Right lobe of liver (tissue), 6 donors: ENCODE measurements at places on chromosomes 6 and 20. TPM values are rescaled to one million over a fixed set of nuclear protein-coding genes. Genes with fewer than 3 reads are reported as not detected.

- no peak for DNase-seq
- H3K36me3 ChIP-seq, result no peaks in the 10 kb centered on the region
- H3K27me3 ChIP-seq, result no peaks in the 10 kb centered on the region
- no peak overlapping the region for H3K27ac ChIP-seq
Measured at GRCh38 chr6:72616406-72617015, 5.4 kb upstream of the KCNQ5 start.

KIF6 gene
- total RNA-seq, result not detected

DNA sequence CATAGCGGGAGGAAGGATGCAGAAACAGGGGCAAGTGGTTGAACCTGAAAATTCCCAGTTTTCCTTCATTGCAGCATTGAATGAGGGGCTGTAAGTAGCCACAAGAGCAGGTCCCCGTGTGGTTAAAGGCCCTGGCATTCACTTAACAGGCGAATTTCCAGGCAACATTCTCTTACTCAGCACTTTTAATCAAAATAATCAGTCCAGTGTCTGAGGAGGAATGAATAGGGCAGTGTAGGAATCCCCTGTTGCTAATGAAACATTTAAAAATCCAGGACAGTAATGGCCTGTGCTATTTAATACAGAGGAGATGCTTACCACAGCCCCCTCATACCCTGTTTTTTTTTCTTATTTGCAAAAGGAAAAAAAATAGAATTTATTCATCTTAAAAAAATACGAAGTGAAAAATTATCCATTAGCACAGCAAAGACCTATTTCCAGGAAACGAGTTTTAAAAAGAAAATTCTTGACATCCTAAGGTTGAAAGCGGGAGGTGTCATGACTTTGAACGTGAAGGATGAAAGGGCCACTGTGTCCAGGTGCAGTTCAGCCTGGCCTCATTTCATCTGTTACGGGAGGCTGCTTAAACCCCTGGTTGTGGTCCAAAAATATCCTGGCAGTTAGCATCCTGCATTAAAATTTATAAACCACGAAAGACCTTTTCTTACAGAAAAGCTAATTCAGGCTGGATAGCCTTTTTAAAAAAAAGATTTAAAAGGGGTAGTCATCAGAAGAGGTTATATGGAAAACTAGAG, 20.2 kb downstream of the MYLK4 start:
- H3K27me3 ChIP-seq, result no peaks in the 10 kb centered on the region
- DNase-seq, result no peak
- no peaks in the 10 kb centered on the region for H3K4me1 ChIP-seq
- H3K4me3 ChIP-seq, result no peak overlapping the region
- H3K27ac ChIP-seq, result no peak overlapping the region

- H3K4me3 ChIP-seq, result no peak overlapping the region
- H3K27me3 ChIP-seq, result no peaks in the 10 kb centered on the region
- no peak overlapping the region for H3K27ac ChIP-seq
- H3K4me1 ChIP-seq, result no peaks in the 10 kb centered on the region
- DNase-seq, result no peak
- no peaks in the 10 kb centered on the region for H3K36me3 ChIP-seq
Measured at GRCh38 chr6:68144667-68145066, 490.4 kb upstream of the ADGRB3 start.

EFCAB8 gene
- 0.17 TPM for total RNA-seq

DNA sequence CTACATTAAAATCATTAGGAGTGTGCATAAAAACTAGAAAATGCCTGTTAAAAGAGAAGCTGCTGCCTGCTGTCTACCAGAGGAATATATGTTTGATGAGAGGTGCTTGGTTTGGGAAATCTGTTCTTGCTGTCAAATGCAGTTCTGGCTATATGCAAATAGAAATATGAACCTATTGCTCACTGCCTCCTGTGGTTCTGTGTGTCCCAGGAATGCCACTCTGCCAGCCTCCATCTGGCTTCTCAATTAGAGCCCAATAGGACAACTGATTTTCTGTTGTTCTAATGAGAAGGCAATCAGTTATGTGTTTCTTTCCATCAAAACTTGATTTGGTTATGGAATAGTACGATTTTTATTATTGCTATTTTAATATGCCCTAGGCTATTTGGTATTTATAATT, 759.7 kb downstream of the HDGFL1 start:
- no peak overlapping the region for H3K4me3 ChIP-seq
- DNase-seq, result no peak
- H3K36me3 ChIP-seq, result no peaks in the 10 kb centered on the region
- H3K4me1 ChIP-seq, result no peaks in the 10 kb centered on the region
- H3K27me3 ChIP-seq, result no peaks in the 10 kb centered on the region

DNA sequence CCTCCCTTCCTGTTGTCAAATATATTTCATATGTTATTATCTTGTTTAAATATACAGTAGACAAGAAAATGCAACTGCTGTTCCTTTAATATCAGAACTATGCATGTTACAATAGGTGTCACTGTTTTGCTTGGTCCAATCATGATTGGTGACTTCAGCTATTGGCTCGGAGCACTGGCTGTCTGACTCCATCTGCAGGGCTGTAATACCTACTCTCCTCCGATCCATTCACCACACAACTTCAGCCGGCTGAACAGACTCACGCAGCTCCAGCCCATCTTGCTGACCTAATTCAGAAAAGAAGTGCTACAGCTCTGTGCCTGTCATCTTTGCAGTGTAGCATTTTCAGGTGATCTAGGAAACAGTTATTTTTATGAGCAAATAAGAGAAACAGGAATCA, at the start of gene BTBD3:
TSS of gene BTBD3 (plus strand) at position 231 of the 400 bp plus-strand sequence. CDS start 383 bp downstream, outside the sequence.
- no peaks in the 10 kb centered on the region for H3K27me3 ChIP-seq
- no peaks in the 10 kb centered on the region for H3K36me3 ChIP-seq
- H3K27ac ChIP-seq, result peak within 1 kb of the TSS; percentile 17
- no peak for DNase-seq
- H3K4me3 ChIP-seq, result no peak within 1 kb of the TSS

- no peak overlapping the region for H3K4me3 ChIP-seq
- DNase-seq, result no peak
- peaks cover 12% of the 10 kb centered on the region for H3K4me1 ChIP-seq
- H3K36me3 ChIP-seq, result no peaks in the 10 kb centered on the region
Measured at GRCh38 chr6:151546941-151547659, 53.3 kb downstream of the CCDC170 start.

DNA sequence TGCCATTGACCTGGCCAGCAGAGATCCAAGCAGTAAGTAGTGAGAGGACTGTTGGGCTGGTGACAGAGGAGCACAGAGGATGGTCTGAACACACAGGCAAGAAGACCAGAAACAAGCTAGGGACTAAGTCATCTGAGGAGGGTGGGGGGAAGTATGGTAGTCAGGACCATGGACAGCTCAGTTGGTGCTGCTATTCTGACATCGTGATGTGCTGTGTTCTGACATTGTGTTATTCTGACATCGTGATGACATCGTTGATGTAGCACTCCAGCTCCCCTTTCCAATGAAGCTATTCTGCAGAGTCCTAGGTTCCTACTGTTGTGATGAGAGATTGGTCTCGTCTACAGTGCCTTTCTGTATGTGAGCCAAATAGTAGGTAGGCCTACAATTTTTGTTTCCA, 28.7 kb downstream of the CFAP206 start:
- H3K4me1 ChIP-seq, result no peaks in the 10 kb centered on the region
- H3K27ac ChIP-seq, result no peak overlapping the region
- H3K27me3 ChIP-seq, result no peaks in the 10 kb centered on the region
- H3K36me3 ChIP-seq, result no peaks in the 10 kb centered on the region
- H3K4me3 ChIP-seq, result no peak overlapping the region

- no peak overlapping the region for H3K4me3 ChIP-seq
- H3K27ac ChIP-seq, result no peak overlapping the region
- no peaks in the 10 kb centered on the region for H3K27me3 ChIP-seq
Measured at GRCh38 chr6:127844529-127844928, 56.3 kb downstream of the THEMIS start.

- H3K36me3 ChIP-seq, result no peaks in the 10 kb centered on the region
- DNase-seq, result no peak
- H3K4me1 ChIP-seq, result no peaks in the 10 kb centered on the region
- no peaks in the 10 kb centered on the region for H3K27me3 ChIP-seq
- no peak overlapping the region for H3K4me3 ChIP-seq
- H3K27ac ChIP-seq, result no peak overlapping the region
Measured at GRCh38 chr20:8438748-8439147, 306.7 kb downstream of the PLCB1 start.

FLRT3 gene
- total RNA-seq, result 9.7 TPM

DNAH8 gene
- total RNA-seq, result not detected

DNA sequence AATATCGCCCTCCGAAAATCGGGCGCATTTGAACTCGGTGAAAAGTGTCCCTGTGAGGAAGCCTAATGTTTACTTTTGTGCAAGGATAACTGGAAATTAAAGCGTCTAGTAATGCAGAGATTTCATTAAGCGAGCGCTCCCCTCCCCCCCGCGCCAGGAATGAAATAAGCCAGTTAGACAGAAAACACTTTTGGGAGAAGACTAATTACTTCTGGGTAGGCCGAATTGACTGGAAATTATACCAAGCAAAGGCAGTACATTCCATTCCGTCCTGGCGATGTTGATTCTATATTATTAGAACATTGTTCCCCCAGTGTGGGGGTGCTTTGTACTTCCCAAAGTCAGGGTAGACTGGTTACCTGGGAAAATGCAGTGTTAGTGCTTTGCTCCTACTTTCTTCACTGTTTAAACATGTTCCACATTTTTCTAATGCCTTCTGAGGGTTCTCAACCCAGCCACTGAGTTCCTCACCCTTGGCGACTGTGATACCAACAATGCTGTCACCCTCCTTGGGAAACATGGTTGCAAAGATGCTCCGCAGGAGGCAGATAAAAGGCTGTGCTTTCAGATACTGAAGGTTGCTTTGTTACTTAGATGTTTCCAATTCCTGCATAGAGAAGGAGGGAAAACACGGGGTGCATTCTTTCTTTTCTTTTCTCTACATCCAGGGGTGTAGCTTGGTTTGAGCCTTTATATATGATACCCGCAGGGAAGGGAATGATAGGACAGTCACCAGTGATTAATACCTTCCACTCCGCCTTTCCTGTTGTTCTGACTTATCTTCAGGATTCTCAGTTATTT, 2.6 kb downstream of the GJA1 start:
- peak overlapping the region; percentile 33 for H3K27ac ChIP-seq
- no peaks in the 10 kb centered on the region for H3K36me3 ChIP-seq
- peak overlapping the region; percentile 30 for H3K4me3 ChIP-seq
- H3K27me3 ChIP-seq, result peaks cover 7% of the 10 kb centered on the region
- no peak for DNase-seq

FRS3 gene
- total RNA-seq, result 3.0 TPM

- H3K27me3 ChIP-seq, result no peaks in the 10 kb centered on the region
- H3K4me1 ChIP-seq, result peaks cover 3% of the 10 kb centered on the region
- H3K4me3 ChIP-seq, result no peak overlapping the region
- H3K27ac ChIP-seq, result no peak overlapping the region
Measured at GRCh38 chr6:35679399-35679798, 9.3 kb downstream of the FKBP5 start.

GGTLC1 gene
- not detected for total RNA-seq

DNA sequence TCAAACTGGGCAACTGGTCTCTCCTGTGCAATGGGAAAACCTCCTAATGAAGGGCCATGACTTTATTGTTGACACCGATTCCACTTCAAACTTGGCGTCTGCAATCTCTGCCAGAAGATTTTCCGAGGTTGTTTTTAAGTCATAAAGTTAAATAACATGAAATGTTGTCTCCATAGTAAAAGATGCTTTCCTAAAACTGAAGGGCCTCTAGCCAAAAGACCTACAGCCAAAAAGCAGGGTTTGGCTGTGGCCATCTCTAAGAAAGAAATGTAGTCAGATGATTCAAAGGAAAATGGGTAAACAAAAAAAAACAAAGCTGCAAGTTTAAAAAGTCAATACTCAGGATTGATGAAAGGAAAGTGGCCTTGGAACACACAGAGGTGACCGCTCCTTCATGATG, 14.1 kb downstream of the CD93 start:
- no peak overlapping the region for H3K4me3 ChIP-seq
- no peak for DNase-seq
- H3K4me1 ChIP-seq, result no peaks in the 10 kb centered on the region
- no peak overlapping the region for H3K27ac ChIP-seq

GRCh38 chr6:100461278-100461916, 3.3 kb downstream of the SIM1 start:
- DNase-seq, result no peak
- H3K4me3 ChIP-seq, result no peak overlapping the region

DNAJC5 gene
- total RNA-seq, result 26.0 TPM

PLN gene
- total RNA-seq, result 0.20 TPM

BPIFB4 gene
- not detected for total RNA-seq

SLC17A2 gene
- 28.8 TPM for total RNA-seq

GRCh38 chr20:59441306-59441705, 140.9 kb downstream of the EDN3 start:
- H3K36me3 ChIP-seq, result no peaks in the 10 kb centered on the region
- no peak for DNase-seq
- H3K4me3 ChIP-seq, result no peak overlapping the region
- no peaks in the 10 kb centered on the region for H3K4me1 ChIP-seq
- no peak overlapping the region for H3K27ac ChIP-seq

DNA sequence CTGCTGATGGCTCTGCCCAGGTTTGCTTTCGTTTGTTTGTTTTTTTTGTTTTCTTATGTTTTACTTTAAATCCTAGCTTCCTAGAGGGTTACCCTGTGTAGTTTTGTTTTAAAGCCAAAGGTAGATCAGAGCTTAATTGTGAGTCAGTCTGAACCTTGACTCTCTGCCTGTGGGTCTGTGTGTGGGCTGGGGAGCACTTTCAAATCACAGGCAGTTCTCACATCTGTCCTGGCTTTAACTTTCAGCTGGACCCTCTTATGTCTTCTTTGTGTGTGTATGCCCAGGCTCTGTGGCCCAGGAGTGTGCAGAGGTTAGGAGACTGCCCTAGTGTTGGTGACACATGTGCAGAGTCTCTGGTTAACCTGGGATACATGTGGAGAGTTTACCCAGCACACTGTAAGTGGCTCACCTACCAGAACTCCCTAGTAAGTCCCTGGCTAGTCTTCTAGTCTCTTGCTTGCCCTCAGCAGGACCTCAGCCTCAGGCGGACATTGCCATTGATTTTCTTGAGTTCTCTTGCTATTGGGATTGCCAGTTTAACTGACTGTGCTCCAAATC, 19.0 kb downstream of the HIVEP1 start:
- DNase-seq, result no peak
- H3K27me3 ChIP-seq, result no peaks in the 10 kb centered on the region
- H3K36me3 ChIP-seq, result no peaks in the 10 kb centered on the region
- H3K27ac ChIP-seq, result no peak overlapping the region
- H3K4me1 ChIP-seq, result peaks cover 14% of the 10 kb centered on the region

TBC1D32 gene
- 1.7 TPM for total RNA-seq

- H3K27ac ChIP-seq, result peak overlapping the region; percentile 53
- no peak overlapping the region for H3K4me3 ChIP-seq
- H3K4me1 ChIP-seq, result peaks cover 16% of the 10 kb centered on the region
- H3K36me3 ChIP-seq, result no peaks in the 10 kb centered on the region
Measured at GRCh38 chr6:1227935-1228753, 83.8 kb upstream of the FOXQ1 start.

- no peaks in the 10 kb centered on the region for H3K27me3 ChIP-seq
- DNase-seq, result no peak
- H3K4me3 ChIP-seq, result no peak overlapping the region
Measured at GRCh38 chr20:6282642-6283041, 159.8 kb upstream of the FERMT1 start.

GRCh38 chr6:47419621-47420020, 58.0 kb upstream of the CD2AP start:
- H3K36me3 ChIP-seq, result no peaks in the 10 kb centered on the region
- no peaks in the 10 kb centered on the region for H3K27me3 ChIP-seq
- H3K27ac ChIP-seq, result peak overlapping the region; percentile 18
- no peak for DNase-seq

- no peak overlapping the region for H3K27ac ChIP-seq
- H3K4me1 ChIP-seq, result no peaks in the 10 kb centered on the region
- H3K36me3 ChIP-seq, result no peaks in the 10 kb centered on the region
- no peak for DNase-seq
Measured at GRCh38 chr6:15038013-15038791, 207.7 kb upstream of the JARID2 start.

PI3 gene
- not detected for total RNA-seq
